ENCODE measurements at places on chromosomes 3 and 15.

- DNase-seq = no peak
These were observed 463.9 kb downstream of the EPHA3 start for GRCh38 chr3:89571298-89571697.

GRCh38 chr3:35519936-35520335 lies 119.4 kb upstream of the ARPP21 start:
- no peak for DNase-seq

DNA sequence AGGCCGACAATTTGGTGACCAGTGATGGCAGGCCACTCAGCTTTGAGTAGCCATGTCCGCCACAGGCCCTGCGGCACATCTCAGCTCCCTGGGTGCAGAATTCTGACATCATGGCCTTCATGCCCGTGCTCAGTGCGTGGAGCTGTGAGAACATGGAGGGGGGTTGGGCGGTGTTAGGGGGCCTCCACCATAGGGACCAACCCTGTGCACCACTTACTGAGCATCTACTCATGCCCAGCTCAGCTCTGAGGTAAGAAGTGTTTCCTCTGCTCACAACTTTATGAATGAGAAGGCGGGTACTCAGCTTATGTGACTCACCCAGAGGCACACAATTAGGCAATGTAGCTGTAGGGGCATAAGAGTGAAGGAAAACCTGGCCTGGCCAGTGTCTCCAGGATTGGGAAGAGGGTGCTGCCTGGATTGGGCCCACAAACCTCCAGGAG lies 10.5 kb downstream of the ACOX2 start:
- no peak for DNase-seq

GRCh38 chr3:151120409-151120808 lies 34.9 kb downstream of the MED12L start:
- DNase-seq = no peak

GRCh38 chr3:103909395-103909794 lies 1457.3 kb upstream of the ALCAM start:
- no peak for DNase-seq

DNA sequence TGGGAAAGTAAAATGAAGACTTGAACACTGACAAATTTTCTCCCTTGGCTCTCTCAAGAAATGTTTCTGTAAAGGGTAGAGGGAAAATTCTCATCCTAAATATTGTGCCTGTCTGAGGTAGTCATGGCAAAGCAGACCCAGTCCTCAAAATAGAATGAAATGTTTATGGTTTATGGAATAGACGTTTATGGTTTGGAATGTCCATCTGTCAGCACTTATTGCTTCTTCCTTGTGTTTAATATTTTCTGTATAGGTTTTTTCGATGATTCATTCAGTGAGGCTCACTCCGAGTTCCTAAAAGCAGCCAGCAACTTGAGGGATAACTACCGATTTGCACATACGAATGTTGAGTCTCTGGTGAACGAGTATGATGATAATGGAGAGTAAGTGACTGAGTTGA lies 13.9 kb downstream of the ELL3 start:
- no peak for DNase-seq

GRCh38 chr15:85726454-85726853 lies 68.3 kb downstream of the KLHL25 start:
- DNase-seq = no peak

- DNase-seq = no peak
These were observed 43.8 kb downstream of the ADAMTSL3 start for GRCh38 chr15:83697716-83698115.

DNA sequence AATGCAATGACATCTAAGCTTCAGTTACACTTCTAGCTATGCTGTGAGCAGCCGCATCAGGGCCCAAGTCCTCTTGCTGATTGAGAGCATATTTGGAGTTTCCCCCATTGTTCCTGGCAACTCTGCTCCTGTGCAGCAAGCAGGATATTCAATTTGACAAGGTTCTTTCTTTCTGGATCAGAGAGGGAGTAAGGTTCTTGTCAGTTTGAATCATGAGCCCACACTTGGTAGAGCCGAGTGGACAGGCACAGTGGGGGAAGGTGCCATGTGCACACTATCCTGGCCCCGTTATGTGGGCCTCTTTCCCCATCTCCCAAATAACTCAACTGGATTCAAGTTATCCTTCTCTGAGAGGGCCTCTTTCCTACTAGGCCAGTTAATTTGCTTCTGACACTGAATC lies 385.4 kb downstream of the ZIC1 start:
- no peak for DNase-seq

DNA sequence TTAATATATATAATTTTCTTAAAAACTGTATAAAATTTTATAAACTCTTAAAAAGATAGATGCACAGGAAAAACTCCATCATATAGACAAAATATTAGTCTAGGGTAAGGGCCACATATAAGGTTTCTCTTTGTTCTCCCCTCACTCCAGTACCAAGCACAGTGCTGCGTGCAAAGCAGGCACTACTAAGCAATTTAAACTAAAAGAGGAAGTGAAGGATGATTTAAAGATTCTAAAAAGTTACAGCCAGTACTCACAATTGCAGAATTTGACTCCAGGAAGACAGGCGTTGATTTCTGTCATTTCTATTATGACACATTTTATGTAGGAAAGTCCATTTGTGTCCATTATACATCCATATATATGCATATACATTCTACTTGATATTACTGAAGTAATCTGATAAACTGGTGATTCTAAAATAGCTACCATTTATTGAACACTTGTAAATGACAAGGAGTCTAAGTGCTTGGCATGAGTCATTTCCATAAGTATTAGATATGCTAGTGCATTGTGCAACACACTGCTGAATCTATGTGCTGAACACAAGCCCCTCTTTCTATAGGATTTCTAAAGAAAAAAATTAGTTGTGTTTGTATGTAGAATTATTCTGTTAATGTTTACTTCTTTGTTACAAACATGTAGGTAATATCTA lies 785.5 kb upstream of the ARRDC4 start:
- no peak for DNase-seq

GRCh38 chr15:69689133-69689532 lies 236.5 kb downstream of the RPLP1 start:
- no peak for DNase-seq

- DNase-seq = peak; percentile 53
These were observed 91.5 kb upstream of the MEF2A start for GRCh38 chr15:99473981-99474906.

DNA sequence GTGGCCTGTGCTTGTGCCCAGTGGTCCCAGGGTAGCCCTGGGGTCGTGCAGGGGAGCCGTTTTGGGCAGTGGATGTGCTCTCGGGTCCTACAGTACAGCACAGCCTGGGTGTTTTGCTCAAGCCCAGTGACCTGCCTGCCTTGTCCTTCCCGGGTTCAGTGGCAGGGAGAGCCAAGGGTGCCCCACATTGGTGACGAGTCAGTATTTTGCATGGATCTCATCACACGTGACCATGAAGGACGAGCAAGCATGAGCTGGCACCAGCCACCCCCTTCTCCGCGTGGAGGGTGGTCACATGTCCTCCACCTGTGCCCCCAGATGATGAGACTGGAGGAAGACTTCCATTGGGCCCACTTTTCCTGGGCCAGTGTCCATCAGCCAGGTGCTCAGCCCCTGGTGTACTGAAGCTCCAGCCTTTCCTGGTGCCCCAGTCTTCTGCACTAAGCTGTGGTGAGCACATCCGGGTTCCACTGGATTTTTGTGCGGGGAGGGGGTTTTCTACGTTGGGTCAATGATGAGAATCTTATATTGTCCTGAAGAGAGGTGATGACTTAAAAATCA lies 197.5 kb downstream of the UBE3A start:
- no peak for DNase-seq
